ENCODE measurements at places on chromosomes 12 and 14.

DNA sequence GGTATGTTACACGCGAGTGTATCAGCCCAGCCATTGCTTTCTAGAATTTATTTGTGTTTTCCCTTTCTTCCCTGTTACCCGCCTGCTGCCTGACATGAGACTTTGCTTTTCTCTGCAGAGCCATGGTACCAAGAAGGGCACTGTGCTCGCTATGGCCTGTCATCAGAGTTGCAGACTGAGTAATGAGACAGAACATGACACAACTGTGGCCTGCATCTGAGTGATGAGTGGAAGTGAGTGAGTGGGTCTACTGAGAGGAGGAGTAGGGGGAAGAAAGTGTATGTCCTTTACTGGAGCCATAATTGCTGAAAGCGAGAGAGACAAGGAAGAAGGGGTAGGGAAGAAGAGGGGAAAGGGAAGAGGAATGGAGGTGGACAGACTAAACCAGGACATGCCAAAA, 2.9 kb downstream of the RILPL1 start:
- no peak for DNase-seq

DNA sequence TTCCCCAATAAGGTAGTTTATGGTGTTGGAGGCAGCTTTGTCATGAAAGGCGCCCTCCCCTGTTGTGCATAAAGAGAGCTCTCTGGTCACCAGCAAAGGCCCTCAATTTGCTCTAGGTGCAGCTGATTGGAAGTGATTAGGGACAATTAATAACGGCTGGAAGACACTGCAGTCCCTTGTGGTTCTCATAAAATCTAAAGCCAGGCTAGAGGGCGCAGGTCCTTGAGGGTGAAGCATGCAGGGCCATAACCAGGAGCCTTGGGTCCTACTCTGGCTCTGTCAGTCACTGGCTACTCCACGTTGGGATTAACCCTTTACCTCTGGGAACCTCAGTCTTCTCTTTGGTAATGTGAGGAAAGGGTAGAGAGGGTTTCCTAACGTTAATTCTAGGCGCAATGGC, 1.9 kb downstream of the DAAM1 start:
- DNase-seq = no peak

DNA sequence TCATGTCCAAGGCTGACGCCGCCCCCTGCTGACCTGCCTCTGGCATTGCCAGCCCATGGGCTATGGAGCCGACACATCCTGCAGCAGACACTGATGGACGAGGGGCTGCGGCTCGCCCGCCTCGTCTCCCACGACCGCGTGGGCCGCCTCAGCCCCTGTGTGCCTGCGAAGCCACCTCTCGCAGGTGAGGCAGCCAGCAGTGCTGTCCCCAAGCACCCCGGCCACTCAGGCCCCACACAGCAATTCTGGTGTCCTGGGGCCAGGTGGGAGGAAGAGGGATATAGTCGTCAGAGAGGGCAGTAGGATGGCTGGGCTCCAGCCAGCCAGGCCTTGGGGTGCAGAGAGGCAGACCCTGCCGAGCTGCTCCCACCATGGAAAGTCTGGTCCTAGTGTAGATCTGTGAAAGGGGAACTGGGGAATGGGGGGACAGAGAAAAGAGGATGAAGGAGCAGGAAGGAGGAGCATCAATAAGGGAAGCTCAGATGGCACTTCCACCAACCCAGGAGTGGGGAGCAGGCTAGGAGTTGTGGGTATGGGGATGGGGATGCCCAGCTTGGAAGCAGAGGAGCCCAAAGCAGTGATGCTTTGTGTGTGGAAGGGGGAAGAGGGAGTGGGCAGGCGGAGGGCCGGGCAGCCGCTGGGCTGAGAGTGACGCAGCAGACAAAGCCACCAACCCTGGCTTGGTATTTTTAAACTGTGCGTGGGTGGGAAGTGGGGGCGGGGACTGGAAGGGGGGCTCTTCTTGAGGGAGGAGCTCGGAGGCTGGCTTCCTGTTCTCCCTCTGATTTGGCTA, 4.7 kb downstream of the NAB2 start:
- DNase-seq = peak; percentile 52

- DNase-seq = no peak
Measured at GRCh38 chr14:80973931-80974641, 18.7 kb downstream of the TSHR start.

GRCh38 chr12:114192013-114192412, 213.9 kb downstream of the TBX5 start:
- no peak for DNase-seq

DNA sequence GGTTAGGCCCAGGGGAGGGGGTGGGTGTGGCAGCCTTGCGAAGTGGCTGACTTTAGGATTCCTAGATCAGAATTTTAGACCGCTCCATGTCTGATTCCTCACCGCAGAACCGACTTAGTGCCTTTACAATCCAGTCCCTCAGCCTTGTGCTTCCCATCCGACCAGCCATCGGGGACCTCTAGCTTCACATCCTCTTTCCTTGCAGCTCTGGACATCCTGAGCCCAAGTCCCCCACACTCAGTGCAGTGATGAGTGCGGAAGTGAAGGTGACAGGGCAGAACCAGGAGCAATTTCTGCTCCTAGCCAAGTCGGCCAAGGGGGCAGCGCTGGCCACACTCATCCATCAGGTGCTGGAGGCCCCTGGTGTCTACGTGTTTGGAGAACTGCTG, 557 bp downstream of the COPS7A start:
- DNase-seq = peak; percentile 42

GRCh38 chr14:70886421-70887206, 20.6 kb upstream of the PCNX1 start:
- peak; percentile 75 for DNase-seq

DNA sequence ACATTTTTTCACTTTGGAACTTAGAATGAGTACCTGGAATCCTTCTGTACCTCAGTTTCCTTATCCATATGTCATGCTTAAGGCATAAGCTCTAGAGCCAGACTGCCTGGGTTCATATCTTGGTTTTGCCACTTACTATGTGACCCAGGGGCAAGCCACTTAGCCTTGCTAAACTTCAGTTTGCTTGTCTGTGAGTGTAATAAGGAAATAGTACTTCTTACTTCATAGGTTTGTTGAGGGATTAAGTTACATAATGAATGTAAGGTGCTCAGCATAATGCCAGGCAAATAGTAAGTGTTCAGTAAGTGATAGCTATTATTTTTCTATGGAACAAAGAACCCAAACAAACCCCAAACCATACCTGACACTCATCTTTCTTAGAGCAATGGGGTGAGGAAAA, 225.1 kb downstream of the BCAT1 start:
- DNase-seq = no peak

DNA sequence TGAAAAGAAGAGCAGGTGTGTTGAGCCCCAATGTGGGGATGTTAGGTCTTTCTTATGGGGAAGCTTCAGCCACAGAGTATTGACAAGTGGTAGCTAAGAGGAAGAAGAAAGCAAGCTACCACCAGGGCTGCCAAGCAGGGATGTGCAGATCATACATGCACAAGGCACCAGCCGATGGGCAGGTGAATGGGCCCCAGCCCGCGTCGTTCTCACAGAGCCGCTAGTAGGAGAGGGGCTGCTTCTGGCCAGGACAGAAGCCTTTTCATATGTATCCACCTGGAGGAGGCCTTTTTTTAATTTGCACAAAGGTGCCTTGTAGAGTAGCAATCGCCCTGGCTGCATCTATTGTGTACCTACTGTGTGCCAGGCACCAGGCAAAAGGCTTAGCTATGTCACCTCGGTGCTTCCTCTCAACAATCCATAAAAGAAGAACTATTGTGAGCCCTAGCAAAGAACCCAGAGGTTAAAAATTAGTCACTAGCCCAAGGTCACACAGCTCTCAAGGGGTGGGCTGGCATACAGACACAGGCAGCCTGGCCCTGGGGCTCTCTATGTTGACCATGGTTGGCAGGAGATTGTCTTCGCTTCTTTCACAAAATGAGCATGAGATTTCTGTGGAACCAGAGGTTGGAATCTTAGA, 8.2 kb downstream of the NUAK1 start:
- no peak for DNase-seq

DNA sequence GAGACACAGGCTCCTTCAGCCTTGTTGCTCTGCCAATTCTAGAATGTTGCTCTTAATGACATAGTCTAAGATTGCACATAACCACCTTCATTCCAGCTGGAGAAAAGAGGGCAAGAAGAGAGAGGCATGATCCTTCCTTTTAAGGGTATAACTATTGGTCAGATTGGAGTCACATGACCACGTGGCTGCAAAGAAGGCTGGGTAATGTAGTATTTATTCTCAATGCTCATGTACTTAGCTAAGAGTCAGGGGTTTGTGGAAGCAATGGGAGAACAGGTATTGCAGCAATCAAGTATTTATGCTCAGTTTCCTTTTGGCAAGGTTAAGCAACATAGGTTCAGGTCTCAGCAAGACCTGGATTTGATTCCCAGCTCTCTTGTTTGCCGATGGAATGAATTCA, 298.8 kb upstream of the TBX3 start:
- DNase-seq = no peak

- DNase-seq = no peak
Measured at GRCh38 chr12:12229556-12230092, 37.2 kb downstream of the LRP6 start.

DNA sequence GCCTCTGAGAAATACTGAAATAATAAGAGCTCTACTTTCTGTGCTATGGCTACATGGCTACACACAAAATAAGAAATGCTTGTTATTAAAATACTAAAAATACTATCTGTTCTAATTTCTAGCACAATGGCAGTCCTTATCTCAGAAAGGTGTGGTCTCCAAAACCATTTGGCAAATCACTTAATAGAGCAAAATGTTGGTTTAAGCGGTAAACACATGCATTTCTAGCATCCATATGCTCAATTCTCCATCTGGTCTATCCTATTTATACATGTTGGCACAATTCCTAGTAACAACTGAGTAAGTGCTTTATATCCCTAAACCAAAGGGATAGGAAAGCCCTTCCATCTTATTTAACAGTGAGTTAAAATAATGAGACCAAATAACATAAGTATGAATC, 107.0 kb downstream of the PAPLN start:
- no peak for DNase-seq
